ENCODE measurements at places on chromosomes 2 and 18.

GRCh38 chr2:232024457-232024856, 62.9 kb downstream of the DIS3L2 start:
- DNase-seq: no peak

DNA sequence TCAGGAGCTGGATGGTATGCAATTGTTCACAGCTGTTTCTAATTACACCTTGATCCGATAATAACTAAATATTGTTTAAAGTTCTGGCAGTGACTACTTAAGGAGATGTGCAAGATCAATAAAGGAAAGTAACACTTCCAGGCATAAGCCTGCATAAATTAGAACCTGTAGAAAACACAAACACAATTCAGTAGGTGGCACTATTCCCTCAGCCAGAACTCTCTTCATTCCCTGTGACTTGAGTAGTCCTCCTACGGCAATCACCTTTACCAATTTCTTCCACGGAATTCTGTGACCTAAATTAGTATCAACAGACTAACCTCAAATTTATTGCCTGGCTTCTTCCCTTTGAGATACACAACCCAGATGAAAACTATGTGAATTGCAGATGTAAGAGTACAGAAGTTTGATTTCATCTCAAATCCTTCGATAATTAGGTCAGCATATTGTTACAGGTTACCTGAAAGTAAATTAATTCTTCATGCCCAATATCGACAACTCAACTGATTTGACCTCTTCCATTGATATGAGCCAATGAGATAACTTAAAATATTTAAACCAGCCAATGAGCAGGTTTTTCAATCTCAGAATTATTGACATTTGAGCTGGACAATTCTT, 137.8 kb downstream of the PID1 start:
- DNase-seq: no peak

DNA sequence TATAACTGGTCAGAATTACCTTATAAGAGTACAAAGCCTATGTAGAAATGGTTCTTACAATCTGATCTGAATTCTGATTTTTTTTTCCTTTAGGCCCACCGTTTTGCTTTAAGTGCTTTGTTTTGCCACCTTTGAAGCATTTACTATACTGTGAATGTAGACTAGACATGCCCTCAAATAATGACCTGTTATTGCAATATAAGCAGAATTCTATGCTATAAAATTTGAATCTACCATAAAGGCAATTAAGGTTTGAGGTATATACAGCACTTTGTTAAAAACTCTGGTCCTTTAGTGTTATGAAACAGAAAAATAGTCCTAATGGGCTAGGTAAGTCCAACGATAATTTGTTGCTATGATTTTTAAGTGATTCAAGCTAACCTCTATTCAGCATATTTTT, 86.6 kb upstream of the NOSTRIN start:
- DNase-seq: no peak

- no peak for DNase-seq
Observed at GRCh38 chr2:3254442-3254941, 123.1 kb downstream of the EIPR1 start.

GRCh38 chr2:96082211-96083063, 33.9 kb downstream of the ADRA2B start:
- no peak for DNase-seq

GRCh38 chr18:36035253-36035652, 32.1 kb downstream of the RPRD1A start:
- no peak for DNase-seq

- DNase-seq: no peak
Observed at GRCh38 chr18:23239885-23240608, 104.8 kb downstream of the CABLES1 start.

DNA sequence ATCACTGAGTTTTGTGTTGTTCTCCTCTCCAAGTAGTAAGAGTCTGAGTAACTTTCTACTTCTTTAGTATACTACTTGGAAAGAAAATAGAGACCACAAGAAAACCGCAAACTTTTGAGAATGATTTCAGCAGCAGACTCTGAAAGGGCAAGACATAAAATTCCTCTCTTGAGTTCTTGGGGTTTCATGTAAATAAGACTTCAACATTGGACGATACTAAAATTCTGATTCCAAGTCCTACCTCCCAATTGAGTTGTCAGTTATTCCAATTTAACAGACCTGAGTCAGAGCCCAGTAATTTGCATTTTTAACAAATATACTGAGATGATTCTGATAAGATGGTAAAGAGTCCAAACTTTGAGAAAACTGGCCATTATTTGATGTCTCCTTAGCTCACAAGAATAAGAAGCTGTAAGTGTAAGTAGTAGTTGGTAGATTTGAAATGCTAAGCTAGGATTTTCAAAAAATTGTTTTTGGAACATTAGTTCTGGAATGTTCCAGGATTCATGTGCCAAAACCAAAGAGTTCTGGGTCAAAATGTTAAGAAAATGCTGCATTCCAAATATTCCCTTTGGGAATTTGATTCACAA, 261.6 kb upstream of the SPOPL start:
- DNase-seq: no peak

- no peak for DNase-seq
Observed at GRCh38 chr2:194514281-194514680, 1142.7 kb upstream of the SLC39A10 start.

- DNase-seq: no peak
Observed at GRCh38 chr2:181655519-181655918, 1.4 kb downstream of the CERKL start.

DNA sequence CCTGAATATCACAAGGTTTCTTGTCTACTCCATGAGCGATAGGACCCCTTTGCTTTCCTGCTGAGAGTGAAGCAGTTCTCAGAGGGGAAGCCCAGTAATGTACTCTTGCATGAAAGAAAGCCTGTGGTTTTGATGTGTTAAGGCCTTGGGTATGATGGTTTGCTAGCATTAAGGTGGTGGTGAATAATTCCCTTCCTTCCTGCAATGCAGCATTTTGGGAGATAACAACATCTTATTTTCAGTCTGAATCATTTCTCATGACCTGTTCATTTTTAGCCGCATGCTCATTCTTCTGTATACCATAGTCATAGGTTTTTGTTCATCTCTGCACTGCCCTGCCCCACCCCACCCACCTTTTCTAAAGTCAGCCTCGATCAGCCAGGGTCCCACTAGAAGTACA, 66.2 kb downstream of the HNMT start:
- DNase-seq: no peak

DNA sequence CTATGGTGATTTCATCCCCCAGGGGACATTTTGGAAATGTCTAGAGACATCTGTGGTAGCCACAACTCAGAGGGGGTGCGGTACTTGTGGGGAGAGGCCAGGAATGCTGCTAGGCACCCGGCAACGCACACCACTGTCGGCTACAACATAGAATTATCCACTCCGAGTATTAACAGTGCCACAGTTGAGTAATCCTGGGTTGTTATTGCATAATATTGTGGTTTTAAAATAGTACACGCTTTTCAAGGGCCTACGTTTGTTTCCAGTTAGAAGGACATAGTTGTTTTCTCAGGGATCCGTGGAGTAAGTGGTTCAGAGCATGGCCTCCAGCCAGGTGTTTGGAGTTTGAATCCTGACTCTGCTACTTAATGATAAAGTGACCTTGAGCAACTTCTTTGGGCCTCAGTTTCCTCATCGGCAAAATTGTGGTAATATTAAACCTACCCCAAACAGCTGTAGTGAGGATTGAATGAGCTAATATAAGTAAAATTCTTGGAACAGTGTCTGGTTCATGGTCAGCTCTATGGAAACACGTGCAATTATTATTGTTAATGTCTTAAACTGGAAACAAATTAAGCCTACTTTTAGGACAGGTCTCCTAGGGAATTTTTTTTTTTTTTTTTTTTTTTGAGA, 24.5 kb downstream of the CYP27A1 start:
- DNase-seq: no peak

DNA sequence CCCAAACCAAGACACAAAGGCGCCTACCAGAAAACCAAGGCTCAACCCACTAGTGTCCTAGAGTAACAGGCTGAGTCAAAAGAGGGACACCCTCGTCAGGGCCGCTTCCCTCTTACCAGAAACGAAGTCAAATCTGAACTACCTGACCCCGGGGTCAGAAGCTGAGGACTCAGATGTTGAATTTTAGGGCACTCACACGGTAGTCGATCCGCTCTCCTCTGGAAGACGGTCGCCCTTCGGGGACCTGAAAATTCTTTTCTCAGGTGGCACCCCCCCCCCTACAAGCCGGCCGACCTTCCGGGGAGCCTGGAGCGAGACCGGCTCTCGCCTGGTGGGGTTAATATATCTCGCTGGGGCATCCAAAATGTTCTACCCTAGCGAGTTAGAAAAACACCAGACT, 121.1 kb upstream of the KCNJ3 start:
- no peak for DNase-seq

- DNase-seq: no peak
Observed at GRCh38 chr18:48061781-48062570, 131.5 kb upstream of the SMAD2 start.

- DNase-seq: no peak
Observed at GRCh38 chr2:134436706-134437105, 182.8 kb downstream of the MGAT5 start.

- DNase-seq: no peak
Observed at GRCh38 chr18:55839343-55839742, 251.4 kb upstream of the TCF4 start.

- peak; percentile 30 for DNase-seq
Observed at GRCh38 chr2:170930131-170930990, 1.3 kb downstream of the GORASP2 start.

GRCh38 chr2:236136538-236136937, 31.6 kb downstream of the GBX2 start:
- no peak for DNase-seq

DNA sequence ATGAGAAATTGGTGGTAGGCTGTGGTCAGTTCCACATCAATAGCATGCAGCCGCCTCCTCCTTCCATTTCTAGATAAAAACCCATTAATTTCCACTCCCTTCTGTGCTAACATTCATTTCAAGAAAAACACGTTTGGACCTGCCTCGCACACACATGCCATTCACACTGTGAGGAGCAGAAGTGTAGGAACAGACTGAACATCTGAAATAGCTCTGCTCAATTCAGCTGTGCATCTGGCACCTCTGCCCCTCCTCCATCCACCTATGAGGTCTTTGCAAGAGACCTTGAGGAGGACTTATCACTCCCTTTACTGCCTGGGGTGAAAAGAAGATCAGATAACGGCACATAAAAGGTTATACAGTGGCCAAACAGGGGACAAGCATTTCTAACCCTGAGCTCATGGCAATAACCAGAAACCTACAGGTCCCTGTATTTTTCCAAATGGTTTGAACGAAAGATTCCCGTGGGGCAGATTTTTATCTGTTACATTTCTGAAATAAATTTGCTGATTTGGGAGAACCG, 30.8 kb upstream of the LRP2 start:
- no peak for DNase-seq

GRCh38 chr18:53241161-53241560, 901.2 kb downstream of the DCC start:
- DNase-seq: no peak

GRCh38 chr2:179096090-179096489, 46.2 kb upstream of the CCDC141 start:
- no peak for DNase-seq
